Omental fat pad (tissue), 4 donors: ENCODE measurements at places on chromosomes 11 and 22. TPM values are rescaled to one million over a fixed set of nuclear protein-coding genes. Genes with fewer than 3 reads are reported as not detected.

Gene NXPE4
- total RNA-seq = not detected

- no peak for DNase-seq
These were observed 4.3 kb downstream of the UBQLN3 start for GRCh38 chr11:5505363-5506048.

DNA sequence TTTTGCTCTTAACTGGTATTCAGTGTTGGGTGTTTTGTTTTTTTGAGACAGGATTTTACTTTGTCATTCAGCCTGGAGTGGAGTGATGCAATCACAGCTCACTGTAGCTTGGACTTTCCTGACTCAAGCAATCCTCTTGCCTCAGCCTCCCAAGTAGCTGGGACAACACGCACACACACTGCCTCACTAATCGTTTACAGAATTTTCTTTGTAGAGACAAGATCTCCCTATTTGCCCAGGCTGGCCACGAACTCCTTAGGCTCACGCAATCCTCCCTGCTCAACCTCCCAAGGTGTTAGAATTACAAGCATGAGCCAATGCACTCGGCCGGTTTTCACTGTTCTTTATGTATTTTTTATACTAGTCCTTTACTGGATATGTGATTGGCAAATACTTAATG lies 51.0 kb upstream of the IGLL5 start:
- no peak for DNase-seq

DNA sequence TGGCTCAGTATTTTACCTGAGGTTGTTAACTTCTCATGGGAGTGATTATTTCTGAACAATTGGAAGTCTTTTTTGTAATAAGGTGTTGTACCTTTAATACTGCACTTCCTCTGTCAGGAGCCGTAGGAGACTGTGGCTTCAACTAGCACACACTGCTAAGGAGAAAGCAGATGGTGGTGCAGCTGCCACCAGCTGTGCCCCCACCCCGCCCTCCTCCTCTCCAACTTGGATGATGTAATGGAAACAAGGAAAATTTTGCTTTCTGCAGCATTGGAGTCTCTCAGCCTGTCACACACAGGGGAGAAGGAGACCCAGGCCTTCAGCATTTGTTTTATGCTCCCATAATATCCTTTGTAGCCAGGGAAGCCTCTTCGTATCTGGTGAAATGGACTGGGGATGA lies 91.2 kb downstream of the TEAD1 start:
- DNase-seq = no peak

Gene MUC2
- not detected for total RNA-seq

- no peak for DNase-seq
These were observed 498.2 kb downstream of the KCNA4 start for GRCh38 chr11:29518389-29519174.

DNA sequence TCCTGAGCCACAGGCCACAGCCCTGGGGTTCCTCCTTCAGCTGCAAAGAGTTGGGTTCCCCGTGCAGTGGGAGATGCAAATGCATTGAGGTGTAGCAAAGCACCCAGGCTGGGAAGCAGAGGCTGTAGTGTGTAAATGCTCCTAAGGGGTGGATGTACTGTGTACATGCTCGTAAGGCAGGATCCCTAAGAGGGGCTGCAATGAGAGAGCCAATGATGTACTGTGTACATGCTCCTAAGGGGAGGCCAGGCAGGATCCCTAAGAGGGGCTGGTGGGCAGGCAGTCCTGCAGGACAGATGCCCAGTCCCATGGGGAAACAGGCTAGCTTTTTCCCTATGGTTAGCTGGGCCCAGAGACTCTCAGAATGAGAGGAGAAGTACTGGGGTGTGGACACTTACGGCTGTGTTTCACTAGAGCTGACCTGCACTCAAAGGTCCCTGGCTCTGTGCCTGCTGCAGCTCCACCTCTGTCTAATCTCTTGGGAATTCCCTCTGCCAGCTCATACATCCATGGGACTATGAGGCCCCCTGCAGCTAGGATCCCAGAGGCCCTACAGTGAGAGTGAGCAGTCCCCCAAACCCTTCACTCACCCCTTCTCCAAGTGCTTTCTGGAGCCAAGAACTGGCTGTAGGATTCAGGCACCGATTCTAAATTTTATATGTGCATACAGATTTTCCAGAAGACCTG lies 261.9 kb upstream of the LUZP2 start:
- DNase-seq = no peak

Gene SEPTIN3
- 0.37 TPM for total RNA-seq

DNA sequence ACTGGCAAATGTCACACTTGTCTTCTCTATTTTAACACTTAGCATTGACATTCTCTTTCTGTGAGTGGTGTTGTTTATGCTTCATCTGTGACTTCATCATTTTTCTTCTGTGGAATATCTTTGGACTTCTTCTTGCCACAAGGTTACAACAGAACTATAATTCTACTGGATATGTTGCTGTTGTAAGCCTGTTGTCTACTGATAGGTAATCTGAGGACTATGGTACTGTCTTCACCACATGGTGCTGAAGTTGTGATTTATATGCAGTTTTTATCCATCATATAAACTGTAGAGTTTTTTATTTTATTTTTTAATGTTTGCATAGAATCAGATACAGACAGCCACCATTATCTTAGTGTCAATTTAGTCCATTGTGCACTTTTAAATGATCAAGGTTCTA lies 622.2 kb upstream of the CNTN5 start:
- DNase-seq = no peak

GRCh38 chr11:79437278-79437980 lies 3.4 kb downstream of the TENM4 start:
- no peak for DNase-seq

Gene NCF4
- total RNA-seq = 49.5 TPM

GRCh38 chr22:27134315-27134701 lies 476.9 kb downstream of the MIAT start:
- no peak for DNase-seq

DNA sequence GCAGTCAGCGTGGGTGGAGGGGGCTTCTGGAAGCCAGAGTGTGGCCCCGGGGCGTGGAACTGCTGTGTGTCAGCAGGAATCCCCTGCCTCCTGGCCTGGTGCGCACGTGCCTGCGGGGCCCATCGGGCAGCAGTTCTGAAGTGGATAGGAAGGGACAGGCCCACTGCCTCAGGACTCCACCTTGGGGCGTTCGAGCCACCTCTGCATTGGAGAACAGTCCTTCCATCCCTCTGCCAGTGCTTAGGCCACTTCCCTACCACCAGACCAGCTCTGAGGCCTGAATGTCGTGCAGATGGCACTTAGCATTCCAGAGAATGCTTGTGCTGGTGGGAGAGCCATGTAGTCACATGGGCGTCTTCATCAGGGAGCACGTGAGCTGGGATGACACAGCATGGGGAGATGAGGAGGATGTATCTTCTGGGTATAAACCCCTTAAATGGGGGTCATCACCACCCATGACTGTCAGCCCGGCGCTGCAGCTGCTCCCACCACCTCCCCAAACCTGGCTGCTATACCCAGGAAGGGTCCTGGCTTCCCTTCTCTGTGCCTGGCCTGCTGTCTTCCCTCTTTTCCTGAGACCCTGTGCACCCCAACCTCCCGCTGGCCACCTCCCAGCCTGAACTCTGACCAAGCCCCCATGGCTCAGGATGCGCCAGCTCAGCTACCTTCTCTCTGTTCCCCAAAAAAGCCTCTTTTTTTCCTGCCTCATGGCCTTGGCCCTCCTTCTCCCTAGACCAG lies 9.7 kb downstream of the INCENP start:
- DNase-seq = no peak

DNA sequence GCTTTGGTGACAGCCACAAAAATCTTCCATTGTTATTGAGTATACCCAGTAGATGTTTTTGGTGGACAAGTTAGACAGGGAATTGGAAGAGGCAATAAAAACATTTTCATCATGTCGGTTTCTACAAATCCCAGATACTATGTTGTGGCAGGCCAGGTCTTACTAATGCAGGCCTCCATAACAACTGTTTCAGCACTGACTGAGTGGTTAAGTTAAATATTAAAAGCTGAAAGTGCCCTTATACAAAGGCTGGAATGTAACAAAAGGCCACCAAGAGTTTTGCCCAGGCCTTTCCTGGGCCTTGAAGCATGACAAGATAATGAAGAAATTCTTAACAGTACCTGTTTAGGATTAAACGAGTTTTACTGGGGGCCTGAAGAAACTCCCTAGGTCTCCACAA lies 29.3 kb downstream of the DMC1 start:
- DNase-seq = no peak

GRCh38 chr22:41772645-41773044 lies 27.8 kb upstream of the CCDC134 start:
- no peak for DNase-seq

Gene XBP1
- total RNA-seq = 208 TPM

Gene ENTHD1
- not detected for total RNA-seq

- DNase-seq = no peak
These were observed 13.0 kb upstream of the BID start for GRCh38 chr22:17787241-17787640.

Gene OR5A1
- total RNA-seq = not detected

GRCh38 chr11:70595452-70595851 lies 197.1 kb downstream of the CTTN start:
- DNase-seq = no peak

Gene THRSP
- 15.8 TPM for total RNA-seq

DNA sequence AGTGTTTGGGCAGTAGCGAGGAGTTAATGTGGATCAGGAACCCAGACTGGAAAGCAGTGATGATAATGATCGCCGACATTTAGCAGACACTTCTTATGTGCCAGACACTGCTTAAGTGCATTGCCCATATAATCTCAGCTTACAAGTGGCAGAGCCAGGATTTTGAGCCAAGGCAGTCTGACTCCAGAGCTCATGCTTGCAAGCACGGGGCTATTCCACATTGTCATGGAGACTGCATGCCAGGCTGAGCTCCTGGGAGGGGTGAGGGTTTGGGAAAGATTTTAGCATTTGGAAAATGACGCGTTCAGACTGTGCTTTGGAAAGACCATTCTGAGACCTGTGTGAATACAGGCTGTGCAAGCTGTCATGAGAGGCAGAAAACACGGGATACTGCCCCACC lies 302.7 kb downstream of the DDX10 start:
- DNase-seq = no peak

DNA sequence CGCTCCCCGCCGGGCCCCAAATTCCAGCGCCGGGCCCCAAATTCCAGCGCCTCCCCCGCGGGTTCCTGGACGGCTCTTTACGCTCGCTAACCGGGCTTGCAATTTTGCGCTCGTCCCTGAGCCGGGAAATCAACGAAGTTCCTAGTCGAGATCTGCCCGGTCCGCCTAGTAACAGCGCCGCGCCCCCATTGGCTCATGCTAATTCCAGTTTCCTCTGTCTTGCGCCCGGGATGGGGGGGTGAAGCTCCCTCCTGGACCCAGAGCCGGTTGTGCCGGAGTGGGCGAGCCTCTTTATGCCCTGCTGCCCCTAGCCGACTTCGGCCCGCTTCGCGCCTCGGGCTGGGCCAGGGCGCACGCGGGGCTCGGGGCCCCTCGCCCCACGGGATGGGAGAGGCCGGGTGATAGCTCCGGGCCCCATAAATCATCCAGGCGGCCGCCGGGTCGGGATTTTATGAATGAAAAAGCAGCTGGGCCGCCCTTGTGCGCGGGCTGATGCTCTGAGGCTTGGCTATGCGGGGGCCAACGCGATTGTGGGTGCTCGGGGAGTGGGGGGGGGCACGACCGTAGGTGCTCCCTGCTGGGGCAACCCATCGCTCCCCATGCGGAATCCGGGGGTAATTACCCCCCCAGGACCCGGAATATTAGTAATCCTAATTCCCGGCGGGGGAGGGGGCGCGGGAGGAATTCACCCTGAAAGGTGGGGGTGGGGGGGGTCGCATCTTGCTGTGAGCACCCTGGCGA lies 1.8 kb upstream of the CCND1 start:
- DNase-seq = peak; percentile 73
